ENCODE measurements at places on chromosomes 1 and 21.
A peak's percentile ranks its signal among the peaks of the same experiment; 100 is the strongest.

DNA sequence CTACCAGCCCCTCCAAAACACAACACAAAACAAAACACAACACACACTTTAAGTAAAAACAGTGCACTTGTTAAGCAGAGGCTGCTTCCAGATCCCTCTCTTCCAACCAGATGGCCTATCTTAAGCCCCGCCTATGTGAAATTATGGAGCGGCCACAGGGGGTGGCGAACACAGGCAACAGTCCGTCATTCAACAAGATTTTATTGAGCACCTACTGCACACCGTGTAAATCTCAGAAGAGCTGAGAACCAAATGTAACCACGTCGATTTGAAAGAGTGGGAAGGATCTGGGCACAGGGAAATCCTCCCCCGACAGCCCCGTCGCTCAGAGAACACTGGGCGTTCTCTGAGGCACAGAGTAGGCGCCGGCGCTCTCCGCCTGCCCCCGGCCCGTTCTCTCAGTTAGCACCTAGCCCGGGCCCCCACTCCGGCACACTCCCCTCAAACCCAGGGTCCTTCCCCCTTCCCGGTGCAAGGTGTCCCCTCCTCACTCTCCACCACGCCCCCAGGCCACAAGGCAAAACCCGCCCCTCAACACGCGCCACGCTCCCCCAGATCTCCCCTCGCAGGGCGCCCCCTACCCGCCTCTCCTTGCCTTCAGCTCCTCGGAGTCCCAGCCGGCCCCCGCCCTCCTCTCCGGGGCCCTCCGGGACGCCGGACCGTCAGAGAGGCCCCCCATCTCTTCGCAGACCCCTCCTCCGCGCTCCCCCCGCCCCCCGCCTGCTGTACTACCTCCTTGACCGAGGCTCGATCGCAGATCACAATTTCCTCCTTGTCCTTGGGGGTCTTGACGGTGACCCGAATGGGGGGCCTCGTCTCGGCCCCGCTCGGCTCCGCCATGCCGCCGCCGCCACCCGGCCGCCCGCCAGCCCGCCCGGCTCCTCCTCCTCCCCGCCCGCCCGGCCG, 483 bp downstream of the UBQLN4 start:
- H3K36me3 ChIP-seq: peaks cover 8% of the 10 kb centered on the region
- peak overlapping the region; percentile 96 for H3K4me3 ChIP-seq
- no peaks in the 10 kb centered on the region for H3K27me3 ChIP-seq

- H3K4me3 ChIP-seq: no peak overlapping the region
- peak overlapping the region; percentile 67 for H3K27ac ChIP-seq
- DNase-seq: peak; percentile 19
- no peaks in the 10 kb centered on the region for H3K27me3 ChIP-seq
Measured at GRCh38 chr1:5999711-6000443, 7.7 kb upstream of the NPHP4 start.

DNA sequence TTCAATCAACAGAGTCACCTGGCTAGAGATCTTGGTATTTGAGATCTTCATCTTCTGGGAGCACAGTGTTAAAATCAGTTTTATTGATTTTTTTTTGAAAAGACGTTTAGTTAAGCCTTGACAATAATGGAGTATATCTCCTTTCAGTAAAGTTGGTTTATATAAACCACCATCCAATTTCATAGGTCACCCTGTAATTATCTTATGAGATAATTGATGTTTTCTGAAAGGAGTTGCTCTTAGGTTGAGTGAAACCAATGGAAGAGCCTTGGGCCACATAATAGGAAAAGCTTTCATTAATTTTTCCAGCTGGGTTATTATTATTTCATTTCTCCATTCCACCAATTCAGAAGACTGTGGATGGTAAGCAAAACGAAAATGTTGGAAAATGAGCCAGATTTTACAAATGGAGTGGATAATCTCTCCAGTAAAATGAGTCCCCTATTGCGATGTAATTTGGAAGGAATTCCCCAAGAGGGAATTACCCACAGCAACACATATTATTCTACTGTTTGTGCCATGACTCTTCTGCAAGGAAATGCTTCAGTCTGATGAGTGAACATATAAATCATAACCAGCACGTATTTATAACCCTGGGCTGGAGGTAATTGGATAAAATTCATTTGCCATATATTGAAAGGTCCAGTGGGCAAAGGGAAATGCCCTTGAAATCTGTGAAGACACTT, 46.2 kb upstream of the TINAGL1 start:
- no peaks in the 10 kb centered on the region for H3K36me3 ChIP-seq
- DNase-seq: no peak
- no peaks in the 10 kb centered on the region for H3K4me1 ChIP-seq
- H3K4me3 ChIP-seq: no peak overlapping the region
- H3K27me3 ChIP-seq: peaks cover 38% of the 10 kb centered on the region

DNA sequence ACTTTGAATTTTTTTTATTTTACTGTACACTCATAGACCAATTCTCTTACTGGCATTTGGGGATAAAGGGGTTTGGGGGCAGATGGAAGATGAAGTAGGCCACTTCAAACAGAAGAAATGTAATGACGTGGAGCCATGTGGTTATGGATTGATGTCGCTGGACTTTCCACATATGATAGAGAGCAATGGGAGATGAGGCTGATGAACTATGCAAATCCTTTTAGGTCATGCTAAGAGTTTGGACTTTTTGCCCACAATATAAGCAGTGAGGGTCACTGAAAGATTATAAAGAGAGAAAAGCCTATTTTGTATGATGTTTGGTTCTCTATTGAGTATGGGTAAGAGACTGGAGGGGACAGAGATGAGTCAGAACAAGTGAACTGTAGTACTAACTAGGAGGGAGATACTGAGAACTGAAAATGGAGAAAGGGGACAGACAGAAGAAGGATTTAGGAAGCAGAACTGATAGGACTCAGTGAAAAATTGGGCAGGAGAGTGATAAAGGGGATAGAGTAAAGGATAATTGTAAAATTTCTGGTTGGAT, 9.2 kb downstream of the C1orf21 start:
- H3K36me3 ChIP-seq: no peaks in the 10 kb centered on the region
- no peaks in the 10 kb centered on the region for H3K4me1 ChIP-seq
- H3K27me3 ChIP-seq: peaks cover 9% of the 10 kb centered on the region
- no peak for DNase-seq
- no peak overlapping the region for H3K27ac ChIP-seq

Measured in activated naive CD8-positive, alpha-beta T cell treated with anti-CD3 and anti-CD28 coated beads, Interleukin-2, amount 10 ng/mL, durations not matched to agents 7 days and 5 days (primary cell).